A549 treated with AZD2906 at 1 μM for 4 hours (cell line): ENCODE measurements at places on chromosomes 6 and 20. TPM values are rescaled to one million over a fixed set of nuclear protein-coding genes. Genes with fewer than 3 reads are reported as not detected.

Gene BMP6
- total RNA-seq = 14.2 to 19.0 TPM (median 18.0 TPM) in 5 replicates

Gene DEFB124
- total RNA-seq = 0.42 TPM in 1 of 5 replicates, not detected in the others

Gene RBBP8NL
- total RNA-seq = 0.91 to 1.5 TPM (median 1.2 TPM) in 5 replicates

Gene C20orf144
- 0.08 to 0.13 TPM (median 0.11 TPM) in 3 of 5 replicates, not detected in the others for total RNA-seq

Gene MYL9
- 15.5 to 27.1 TPM (median 20.2 TPM) in 5 replicates for total RNA-seq

Gene PGBD1
- 4.1 to 5.4 TPM (median 4.7 TPM) in 5 replicates for total RNA-seq

Gene TRDN
- not detected in 5 replicates for total RNA-seq

Gene TENT5A
- total RNA-seq = 1.00 to 1.4 TPM (median 1.1 TPM) in 5 replicates

Gene ERVFRD-1
- total RNA-seq = not detected in 5 replicates

Gene LPA
- total RNA-seq = 0.06 to 0.15 TPM (median 0.07 TPM) in 5 replicates

Gene TMEM239
- 0.06 TPM in 1 of 5 replicates, not detected in the others for total RNA-seq

Gene F13A1
- not detected in 5 replicates for total RNA-seq

Gene JPH2
- total RNA-seq = 5.9 to 7.9 TPM (median 7.8 TPM) in 5 replicates

Gene FUT9
- total RNA-seq = not detected in 5 replicates

Gene THBD
- total RNA-seq = 119 to 156 TPM (median 134 TPM) in 5 replicates

Gene DLL1
- total RNA-seq = 0.14 to 0.37 TPM (median 0.23 TPM) in 5 replicates

Gene SULF2
- 21.7 to 24.8 TPM (median 22.7 TPM) in 5 replicates for total RNA-seq

Gene PROKR2
- total RNA-seq = not detected in 5 replicates

Gene GPX5
- total RNA-seq = not detected in 5 replicates

Gene FRMD1
- total RNA-seq = 0.03 to 0.11 TPM (median 0.05 TPM) in 5 replicates
